ENCODE measurements at places on chromosomes 5 and 9. TPM values are rescaled to one million over a fixed set of nuclear protein-coding genes. Genes with fewer than 3 reads are reported as not detected.

The GPX8 gene
- total RNA-seq, result 10.6 TPM

The NOXA1 gene
- total RNA-seq, result 0.29 TPM

- H3K27me3 ChIP-seq, result no peaks in the 10 kb centered on the region
- no peaks in the 10 kb centered on the region for H3K36me3 ChIP-seq
- no peak overlapping the region for H3K27ac ChIP-seq
- DNase-seq, result no peak
Observed at GRCh38 chr9:135490980-135491464, 9.5 kb upstream of the MRPS2 start.

GRCh38 chr5:78429332-78429980, 69.0 kb downstream of the SCAMP1 start:
- H3K4me3 ChIP-seq, result no peak overlapping the region
- H3K36me3 ChIP-seq, result no peaks in the 10 kb centered on the region
- DNase-seq, result no peak

- H3K4me3 ChIP-seq, result no peak overlapping the region
- H3K27me3 ChIP-seq, result no peaks in the 10 kb centered on the region
- no peaks in the 10 kb centered on the region for H3K4me1 ChIP-seq
- H3K27ac ChIP-seq, result no peak overlapping the region
- H3K36me3 ChIP-seq, result no peaks in the 10 kb centered on the region
Observed at GRCh38 chr9:121260457-121261106, 7.4 kb upstream of the GSN start.

The PCDHB5 gene
- 11.5 TPM for total RNA-seq

- no peaks in the 10 kb centered on the region for H3K36me3 ChIP-seq
- H3K4me3 ChIP-seq, result no peak overlapping the region
- H3K4me1 ChIP-seq, result no peaks in the 10 kb centered on the region
- DNase-seq, result no peak
Observed at GRCh38 chr5:66922881-66923280, 273.7 kb downstream of the CD180 start.
